ENCODE measurements at places on chromosomes 7 and 10. TPM values are rescaled to one million over a fixed set of nuclear protein-coding genes. Genes with fewer than 3 reads are reported as not detected.

DNA sequence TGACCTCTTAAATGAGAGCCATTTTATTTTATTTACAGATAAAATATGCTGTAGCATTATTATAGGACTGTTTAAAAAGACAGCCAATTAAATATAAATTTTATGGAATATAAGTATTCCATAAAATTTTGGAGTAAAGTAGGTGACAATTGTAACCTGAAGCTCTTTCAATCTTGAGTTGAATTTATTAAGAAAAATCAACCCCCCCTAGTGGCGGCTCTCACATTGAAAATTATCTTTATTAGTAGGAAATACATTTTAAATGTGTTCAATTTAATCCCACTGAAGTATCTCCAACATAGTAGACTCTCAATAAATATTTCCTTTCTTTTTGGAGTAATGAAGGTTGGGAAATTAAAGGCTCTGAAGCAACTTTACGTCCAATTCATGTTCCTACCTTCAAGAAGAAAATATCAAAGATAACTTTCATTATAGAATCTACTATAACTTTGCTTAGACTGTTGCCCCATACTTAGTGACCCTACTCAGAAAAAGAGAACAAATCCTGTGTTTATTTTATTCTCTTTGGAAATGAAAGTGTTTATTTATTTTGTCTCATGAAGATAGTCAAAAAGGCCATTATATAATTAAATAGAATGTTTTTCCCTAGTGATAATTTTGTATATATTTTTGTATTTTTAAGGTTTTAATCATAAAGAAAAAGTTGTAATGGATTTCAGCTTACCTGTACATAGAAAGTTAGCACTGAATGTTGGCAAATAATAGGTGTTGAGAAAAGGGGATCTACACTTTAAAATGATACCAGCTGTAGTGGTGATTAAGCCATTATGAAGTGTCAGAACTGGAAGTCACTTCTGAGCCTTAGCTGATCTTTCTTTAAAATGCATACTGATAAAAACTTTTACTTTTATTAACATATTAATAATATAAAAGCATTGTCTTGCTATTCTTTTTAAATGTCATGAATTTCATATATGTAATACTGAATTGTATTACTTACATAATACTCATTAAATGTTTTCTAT, 3.3 kb downstream of the AHR start:
- DNase-seq: no peak

- DNase-seq: no peak
These were observed 12.9 kb downstream of the EXOC4 start for GRCh38 chr7:133265821-133266220.

DNA sequence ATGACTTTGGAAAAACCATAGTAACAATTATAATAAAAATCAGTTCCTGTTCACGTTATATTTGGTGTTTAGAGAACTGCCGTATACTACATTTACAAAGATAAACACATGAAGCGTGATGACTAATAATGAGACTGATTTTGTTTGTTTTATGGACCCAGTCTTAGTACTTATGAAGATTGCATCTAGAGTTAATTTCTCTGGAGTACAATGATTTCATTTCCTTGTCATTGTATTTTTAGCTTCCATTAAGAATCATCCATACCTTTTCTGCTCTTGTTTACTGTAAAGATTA, 2.9 kb downstream of the RBM20 start:
- DNase-seq: no peak

GRCh38 chr7:30364773-30365172, 80.4 kb downstream of the ZNRF2 start:
- no peak for DNase-seq

DNA sequence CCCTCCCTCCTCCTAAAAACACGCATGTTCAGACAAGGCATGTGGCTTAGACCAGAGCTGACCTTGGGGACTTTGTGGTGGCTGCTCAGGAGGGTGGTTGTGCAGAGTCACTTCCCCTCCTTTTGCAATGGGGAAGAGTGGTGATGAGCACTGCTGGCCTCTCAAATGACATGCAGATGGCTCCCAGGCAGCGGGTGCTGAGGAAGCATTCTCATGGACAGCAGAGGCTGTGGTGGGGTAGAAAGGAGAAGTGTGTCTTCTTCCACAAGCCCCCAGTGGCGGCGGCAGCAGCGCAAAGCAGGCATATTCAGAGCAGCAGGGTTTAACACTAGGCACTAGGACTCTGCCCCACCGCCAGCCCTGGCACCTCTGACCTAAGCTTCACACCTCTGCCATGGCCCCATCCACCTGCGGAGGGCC, 105.9 kb upstream of the ANLN start:
- no peak for DNase-seq

- no peak for DNase-seq
These were observed 643.0 kb downstream of the SUGCT start for GRCh38 chr7:40777730-40778312.

DNA sequence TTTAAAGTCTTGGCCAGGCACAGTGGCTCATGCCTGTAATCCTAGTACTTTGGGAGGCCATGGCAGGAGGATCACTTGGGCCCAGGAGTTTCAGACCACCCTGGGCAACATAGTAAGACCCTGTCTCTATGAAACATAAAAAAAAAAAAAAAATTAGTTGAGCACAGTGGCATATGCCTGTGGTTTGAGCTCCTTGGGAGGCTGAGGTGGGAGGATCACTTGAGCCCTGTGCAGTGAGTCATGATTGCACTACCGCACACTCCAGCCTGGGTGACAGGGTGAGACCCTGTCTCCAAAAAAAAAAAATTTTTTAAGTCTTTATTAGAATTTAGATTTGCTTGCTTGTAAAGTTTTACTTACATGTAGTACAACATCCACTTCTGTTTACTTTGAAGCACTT, 14.0 kb downstream of the WNT2 start:
- DNase-seq: peak; percentile 62

DNA sequence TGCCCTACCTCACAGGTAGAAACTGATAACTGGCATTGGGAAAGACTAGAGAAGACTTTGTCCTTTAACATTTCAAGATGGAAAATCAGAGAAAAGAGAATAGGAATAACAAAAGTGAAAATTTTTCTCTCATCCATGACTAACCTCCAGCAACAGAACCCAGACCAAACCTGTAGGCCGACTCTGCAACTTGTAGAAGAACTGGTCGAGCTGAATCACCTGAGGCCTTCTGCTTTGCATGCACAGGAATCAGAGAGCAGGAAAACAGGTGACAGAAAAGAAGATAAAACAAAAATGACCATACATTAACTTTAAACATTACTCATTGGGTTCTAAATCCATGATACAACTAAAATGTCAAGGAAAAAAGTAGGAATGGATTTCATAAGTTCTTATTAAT, 137.1 kb downstream of the SLC25A13 start:
- no peak for DNase-seq

Gene ITPRID1
- not detected for total RNA-seq

Gene LRMDA
- 22.6 TPM for total RNA-seq

Gene SRPK2
- 47.1 TPM for total RNA-seq

Gene PLEKHS1
- total RNA-seq: not detected

Gene BNIP3
- total RNA-seq: 40.8 TPM

All from vagina (tissue), 2 donors.